Hippocampal formation (tissue), 2 donors: ENCODE measurements at places on chromosomes 5 and 9.

GRCh38 chr5:56148453-56148971 lies 84.6 kb downstream of the ANKRD55 start:
- DNase-seq: no peak

DNA sequence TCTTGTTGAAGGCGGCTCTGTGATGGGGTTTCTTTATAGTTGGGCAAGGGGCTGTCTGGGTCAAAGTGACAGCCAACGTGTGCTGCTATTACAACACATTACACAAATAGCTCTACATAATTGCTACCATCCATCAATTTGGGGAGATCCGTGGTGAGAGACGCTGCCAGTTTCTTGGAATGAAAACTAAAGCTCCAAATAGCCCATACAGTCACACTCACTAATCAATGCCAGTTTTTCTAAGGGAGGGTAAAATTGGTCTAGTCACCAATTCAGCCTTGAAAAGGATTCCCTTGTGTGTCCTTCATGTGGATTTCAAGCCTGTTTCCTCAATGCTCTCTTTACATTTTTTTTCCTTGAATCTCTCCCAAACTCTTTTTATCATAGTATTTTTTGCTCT lies 343.3 kb upstream of the KLF4 start:
- no peak for DNase-seq

DNA sequence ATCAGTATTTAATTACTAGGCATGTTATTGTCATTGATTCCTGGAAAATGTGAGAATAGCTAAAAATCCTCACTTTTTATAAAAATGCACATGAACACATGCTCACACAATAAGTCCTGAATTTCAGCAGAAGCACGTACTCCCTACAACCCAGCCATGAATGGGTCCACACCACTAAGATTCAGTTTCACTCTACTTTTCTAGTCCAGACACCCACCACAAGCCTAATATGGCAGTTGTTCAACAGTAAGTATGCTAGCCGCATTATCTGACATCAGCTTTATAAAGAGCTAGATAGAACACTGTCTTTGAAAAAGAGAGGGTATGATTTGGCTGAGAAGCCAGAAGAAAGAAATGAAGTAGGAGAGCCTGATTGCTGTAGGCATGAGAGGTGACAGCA lies 639.3 kb downstream of the BRINP1 start:
- no peak for DNase-seq

GRCh38 chr5:89930591-89931392 lies 478.8 kb downstream of the CETN3 start:
- no peak for DNase-seq

GRCh38 chr5:68818870-68819269 lies 274.9 kb upstream of the SLC30A5 start:
- no peak for DNase-seq

DNA sequence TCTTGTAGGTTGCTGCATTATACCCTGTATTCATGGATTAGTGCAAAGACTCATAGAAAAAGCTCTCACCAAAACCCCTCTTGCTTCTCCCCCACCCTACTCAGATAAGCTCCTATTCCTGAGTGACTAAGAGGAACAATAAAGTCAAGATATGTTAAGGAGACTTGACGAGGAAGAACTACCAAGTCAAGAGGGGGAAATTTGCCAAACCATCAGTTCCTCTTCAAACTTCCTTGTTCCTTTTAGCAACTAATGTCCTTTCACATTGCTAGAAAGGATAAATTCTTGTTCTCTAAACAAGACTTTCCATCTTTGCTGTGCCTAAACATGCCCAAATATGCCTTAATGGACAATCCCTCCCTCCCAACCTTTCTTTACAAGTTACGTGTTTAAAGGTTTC lies 27.0 kb downstream of the CNOT8 start:
- DNase-seq: no peak

GRCh38 chr5:91361055-91361701 lies 21.9 kb downstream of the ARRDC3 start:
- DNase-seq: no peak

- no peak for DNase-seq
These were observed 10.7 kb downstream of the PCDHAC2 start for GRCh38 chr5:140977003-140977402.

GRCh38 chr5:999724-1000123 lies 8.9 kb upstream of the NKD2 start:
- DNase-seq: no peak

DNA sequence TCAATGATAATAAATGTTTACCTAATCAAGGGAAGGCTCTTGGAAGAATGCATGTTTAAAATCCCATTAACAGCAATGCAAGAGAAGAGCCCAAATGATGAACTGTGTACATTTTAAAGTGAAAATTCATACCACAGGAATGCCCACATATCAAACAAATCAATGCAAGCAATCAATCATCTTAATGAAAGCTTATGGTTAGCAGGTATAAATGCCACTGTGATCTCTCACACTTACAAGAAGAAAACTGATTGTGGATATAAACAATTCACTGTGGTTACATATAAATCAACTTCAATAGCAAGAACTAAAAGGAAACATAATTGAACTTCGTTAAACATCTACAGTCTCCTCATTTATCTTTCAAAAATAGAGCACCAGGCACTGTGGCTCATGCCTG lies 161.0 kb upstream of the RORB start:
- no peak for DNase-seq

GRCh38 chr9:86202338-86202882 lies 57.0 kb downstream of the C9orf153 start:
- peak; percentile 56 for DNase-seq

- no peak for DNase-seq
These were observed 43.0 kb downstream of the PRRC2B start for GRCh38 chr9:131436865-131437271.
